Panc1 (cell line): ENCODE measurements at places on chromosomes 5 and 9.

DNA sequence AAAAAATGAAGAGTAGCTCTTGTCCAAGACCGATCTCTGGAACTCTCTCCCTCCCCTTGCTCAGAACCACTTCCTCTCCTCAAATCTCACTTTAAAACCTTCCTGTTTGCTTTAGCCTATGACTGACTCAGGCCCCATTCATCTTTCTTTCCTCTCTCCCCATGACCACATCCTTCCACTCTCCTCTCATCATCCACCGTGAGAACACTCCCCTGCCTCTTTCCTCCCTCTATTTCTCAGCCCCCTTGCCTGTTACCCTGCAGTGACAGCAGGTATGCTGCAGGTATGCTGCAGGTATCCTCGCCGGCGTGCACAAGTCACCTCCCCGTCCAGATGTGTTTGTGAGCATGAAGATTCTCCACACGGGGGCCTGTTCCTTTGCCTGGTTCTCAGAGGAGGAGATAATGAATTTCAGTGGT, 505.3 kb downstream of the CCDC171 start:
- no peaks in the 10 kb centered on the region for H3K36me3 ChIP-seq
- no peaks in the 10 kb centered on the region for H3K4me1 ChIP-seq
- H3K4me3 ChIP-seq: no peak overlapping the region

GRCh38 chr5:78483809-78484521, 123.5 kb downstream of the SCAMP1 start:
- DNase-seq: no peak
- H3K36me3 ChIP-seq: no peaks in the 10 kb centered on the region; the same call in 1 of the 2 replicates
- no peak overlapping the region for H3K4me3 ChIP-seq

DNA sequence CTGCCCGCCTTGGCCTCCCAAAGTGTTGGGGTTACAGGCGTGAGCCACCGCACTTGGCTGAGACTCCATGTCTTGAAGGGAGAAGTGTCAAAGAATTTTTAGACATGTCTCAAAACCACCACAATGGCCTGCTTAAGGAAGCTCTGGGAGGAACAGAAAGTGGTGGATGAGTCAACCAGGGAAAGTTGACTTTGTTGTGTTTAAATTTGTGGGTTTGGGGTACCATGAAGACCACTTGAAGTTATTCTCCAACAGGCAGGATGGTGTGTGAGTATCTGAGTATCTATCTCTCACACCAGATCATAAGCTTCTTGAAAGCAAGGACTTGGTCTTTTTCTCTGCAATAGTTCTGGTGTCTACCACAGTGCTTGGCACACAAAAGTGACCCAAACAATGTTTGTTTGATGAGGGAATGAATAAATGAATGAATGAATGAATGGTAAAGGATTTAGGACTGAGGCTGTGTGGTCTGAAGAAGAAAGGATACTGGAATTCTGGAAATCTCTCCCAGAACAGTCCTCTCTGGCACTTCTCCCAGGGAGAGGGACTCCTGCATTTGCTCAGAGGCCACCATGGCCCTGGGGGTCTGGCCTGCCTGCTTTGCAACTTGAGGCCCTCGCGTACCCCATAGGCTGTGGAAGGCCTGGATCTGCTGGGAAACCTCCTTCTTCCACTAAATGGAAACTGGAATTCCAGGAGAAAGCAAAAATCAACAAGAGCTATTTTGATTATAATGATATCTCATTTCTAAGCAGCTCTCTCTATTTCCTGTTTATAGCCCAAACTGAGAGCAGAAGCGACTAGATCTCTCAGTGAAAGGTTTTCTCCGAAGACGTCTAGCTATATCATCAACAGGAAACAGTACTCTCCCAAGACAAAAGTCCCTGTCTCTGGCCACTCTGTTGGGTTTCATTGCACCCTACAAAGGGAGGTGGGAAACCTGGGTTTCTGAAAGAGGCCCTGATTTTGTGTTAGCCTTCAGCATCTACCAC, 187.9 kb downstream of the PALM2AKAP2 start:
- H3K27ac ChIP-seq: no peak overlapping the region
- DNase-seq: no peak
- H3K4me1 ChIP-seq: no peaks in the 10 kb centered on the region
- H3K4me3 ChIP-seq: no peak overlapping the region
- no peaks in the 10 kb centered on the region for H3K27me3 ChIP-seq

DNA sequence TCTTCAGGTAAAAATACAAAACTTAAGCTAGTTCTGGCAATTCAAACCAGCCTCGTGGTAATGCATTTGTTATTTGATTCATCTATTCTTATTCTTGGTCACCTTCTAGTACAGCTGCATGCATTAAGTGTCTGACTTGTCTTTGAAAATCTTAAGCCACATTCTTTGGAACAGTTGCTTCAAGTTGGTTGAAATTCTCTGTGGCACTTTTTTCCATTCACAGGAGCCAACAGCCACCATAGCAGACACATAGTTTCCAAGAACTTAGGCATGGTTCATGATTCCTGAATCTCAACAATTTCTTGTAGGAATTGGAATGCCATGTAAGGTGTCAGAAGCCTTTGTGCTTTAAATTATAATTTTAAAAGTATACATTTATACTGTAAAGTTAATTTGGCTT, 47.4 kb upstream of the MEF2C start:
- no peak overlapping the region for H3K27ac ChIP-seq
- H3K36me3 ChIP-seq: no peaks in the 10 kb centered on the region
- H3K27me3 ChIP-seq: no peaks in the 10 kb centered on the region
- no peak overlapping the region for H3K4me3 ChIP-seq
- no peak for DNase-seq
- H3K4me1 ChIP-seq: no peaks in the 10 kb centered on the region

DNA sequence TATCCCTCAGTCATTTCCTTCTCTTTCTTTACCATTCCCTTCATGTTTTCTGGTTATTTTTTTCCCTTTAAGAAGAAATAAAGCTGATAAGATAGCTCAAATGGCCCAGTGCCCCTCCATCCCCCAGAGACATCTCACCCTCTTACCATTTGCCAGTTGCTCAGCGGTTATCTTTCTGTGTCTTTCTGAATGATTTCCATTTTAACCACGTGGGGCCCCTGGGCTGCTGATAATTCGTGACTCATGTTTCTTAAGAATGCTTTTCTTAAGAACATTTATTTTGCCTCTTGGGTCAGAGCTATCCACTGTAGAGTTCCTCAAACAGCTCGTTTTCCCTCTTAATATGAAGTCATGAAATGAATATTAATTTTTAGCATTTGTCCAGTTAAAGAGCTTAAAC, 147.8 kb downstream of the MAST4 start:
- no peak overlapping the region for H3K4me3 ChIP-seq
- H3K27ac ChIP-seq: no peak overlapping the region
- H3K27me3 ChIP-seq: peaks cover 4% of the 10 kb centered on the region; the same call in 1 of the 2 replicates
- no peaks in the 10 kb centered on the region for H3K4me1 ChIP-seq
